ENCODE measurements at places on chromosomes 16 and 17.

DNA sequence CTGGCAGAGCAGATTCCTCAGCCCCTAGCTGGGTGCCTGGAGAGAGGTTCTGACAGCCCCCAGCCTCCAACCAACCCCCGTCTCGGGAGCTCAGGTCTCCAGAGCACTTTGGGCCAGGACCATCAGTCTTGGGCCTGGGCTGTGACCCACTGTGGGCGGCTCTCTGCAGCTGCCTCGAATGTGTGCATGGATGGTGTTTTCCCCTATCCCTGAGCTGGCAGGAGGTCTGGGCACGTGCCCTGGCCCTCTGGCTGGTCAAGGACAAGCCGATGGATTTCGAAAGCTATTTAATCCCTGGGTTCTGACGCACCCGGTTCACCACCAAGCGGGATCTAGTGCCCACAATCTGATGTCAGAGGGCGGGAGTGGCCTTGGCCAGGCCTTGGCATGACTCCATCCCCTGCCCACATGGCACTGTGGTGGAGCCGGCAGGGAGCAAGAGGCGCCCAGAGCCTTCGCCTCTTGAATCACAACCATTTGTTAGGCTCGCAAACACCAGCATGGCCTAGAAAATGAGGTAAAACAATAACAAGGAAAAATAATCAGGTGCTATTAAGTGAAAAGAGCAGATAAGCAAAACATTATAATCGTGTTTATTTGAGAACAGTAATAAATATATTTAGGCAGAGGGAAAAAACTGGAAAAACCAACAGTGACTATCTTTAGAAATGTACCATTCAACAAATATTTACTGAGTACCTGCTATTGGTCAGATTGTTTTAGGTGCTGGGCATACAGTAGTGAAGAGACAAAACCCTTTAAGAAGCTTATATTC, 69.3 kb upstream of the TOB1 start:
- no peak for DNase-seq

DNA sequence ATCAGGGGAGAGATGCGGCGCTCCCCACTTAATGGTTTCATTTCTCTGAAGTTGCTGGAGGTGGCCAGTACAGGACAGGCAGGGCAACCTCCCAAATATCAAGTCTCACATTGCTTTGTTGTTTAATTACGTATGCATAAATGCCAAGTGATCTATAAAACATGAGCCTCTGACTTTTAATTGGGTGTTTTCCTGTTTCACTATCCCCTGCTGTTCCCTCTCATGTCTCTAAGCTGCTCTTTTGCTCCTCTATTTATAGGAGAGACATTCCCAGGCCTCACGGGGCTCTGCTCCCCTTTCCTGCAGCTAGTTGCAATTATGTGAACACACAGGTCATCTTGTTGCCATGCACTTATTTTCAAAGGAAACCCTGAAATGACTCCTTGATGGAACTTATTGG, 1173.5 kb upstream of the GOT2 start:
- no peak for DNase-seq

DNA sequence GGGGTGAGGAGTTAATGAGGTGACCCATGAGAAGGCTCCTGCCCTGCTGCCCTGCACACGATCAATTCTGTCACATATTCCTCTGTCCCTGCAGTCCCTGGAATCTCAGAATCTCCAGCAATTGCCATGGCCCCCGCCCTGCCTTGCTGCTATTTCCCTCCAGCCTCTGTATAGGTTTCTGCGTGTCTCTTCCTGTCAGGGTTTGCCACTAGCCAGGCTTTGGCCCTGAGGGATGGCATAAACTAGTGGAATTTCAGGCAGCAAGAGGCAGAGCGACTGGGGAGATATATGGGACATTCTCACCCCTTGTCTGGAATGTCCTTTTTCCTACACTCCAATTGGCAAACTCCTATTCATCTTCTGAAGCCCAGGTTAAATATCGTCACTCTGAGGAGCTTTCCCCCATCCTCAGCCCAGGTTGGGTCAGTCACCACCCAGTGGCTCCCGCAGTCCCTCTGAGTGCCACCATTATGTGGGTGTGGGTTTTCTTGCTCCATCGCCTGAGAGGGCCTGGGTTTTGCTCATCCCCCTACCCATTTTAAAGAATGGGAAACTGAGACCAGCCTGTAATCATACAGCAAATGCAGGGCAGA, 15.5 kb upstream of the NATD1 start:
- no peak for DNase-seq

DNA sequence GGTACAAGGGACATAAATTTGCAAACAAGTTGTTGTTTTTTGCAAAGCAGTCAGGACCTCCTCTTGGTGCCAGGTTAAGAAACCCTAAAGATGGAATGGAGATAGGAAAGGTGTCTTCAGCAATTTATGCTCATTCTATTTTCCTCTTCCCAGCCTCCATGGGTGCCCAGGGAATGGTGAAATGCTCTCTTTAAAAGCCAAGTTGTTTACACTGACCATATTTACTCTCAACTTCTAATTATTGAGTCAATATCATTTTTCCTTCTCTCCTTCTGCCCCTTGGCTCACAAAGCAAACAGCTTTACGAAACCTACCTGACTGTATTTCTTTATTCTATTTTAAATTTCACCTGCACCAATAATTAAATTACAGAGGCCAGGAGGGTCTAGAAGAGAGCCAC, 138.5 kb upstream of the IRX3 start:
- DNase-seq = no peak

GRCh38 chr16:22886927-22887326, 73.0 kb downstream of the HS3ST2 start:
- DNase-seq = no peak

- DNase-seq = no peak
Observed at GRCh38 chr17:56108811-56109284, 44.4 kb upstream of the ANKFN1 start.

DNA sequence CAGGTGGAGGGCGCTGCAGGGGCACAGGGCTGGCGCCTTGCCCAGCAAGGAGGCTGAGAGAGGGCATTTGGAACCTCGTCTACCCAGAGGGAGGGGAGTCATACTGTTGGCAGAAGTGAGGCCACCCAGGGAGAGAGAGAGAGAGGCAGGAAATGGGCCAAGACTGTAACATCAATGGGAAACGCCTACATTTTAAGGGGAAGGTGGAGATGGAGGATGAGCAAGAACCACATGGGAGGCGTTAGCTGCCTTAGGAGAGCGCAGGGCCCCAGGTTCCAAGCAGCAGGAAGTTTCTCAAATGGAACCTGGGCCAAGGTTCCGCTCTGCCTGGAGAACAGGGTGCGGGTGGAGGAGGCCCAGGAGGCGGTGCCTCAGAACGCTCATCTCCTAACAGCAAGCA, 2.7 kb upstream of the WFDC1 start:
- no peak for DNase-seq

DNA sequence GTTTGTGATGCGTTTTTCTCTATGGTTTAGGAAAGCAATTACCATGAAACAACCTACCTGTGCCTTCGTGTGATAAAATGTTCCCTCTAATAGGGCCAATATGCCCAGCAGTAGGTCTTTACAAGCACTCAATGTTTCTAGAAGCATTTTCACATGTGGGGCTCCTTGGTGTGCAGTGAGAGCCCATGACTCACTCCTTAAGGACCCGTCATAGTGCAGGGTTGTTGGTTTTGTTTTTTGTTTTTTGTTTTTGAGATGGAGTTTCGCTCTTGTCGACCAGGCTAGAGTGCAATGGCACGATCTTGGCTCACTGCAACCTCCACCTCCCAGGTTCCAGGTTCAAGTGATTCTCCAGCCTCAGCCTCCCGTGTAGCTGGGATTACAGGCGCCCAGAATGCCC, 31.1 kb upstream of the ZFP90 start:
- DNase-seq = no peak

Data from AG04449 (cell line).